Omental fat pad (tissue), 4 donors: ENCODE measurements at places on chromosomes 5 and 9. TPM values are rescaled to one million over a fixed set of nuclear protein-coding genes. Genes with fewer than 3 reads are reported as not detected.

- DNase-seq: no peak
These were observed 17.7 kb upstream of the ANGPTL2 start for GRCh38 chr9:127140181-127140580.

The SLC1A1 gene
- total RNA-seq: 12.3 TPM

The PCDHGC4 gene
- 1.5 TPM for total RNA-seq

The RANBP3L gene
- total RNA-seq: 2.0 TPM

The NEUROG1 gene
- not detected for total RNA-seq

DNA sequence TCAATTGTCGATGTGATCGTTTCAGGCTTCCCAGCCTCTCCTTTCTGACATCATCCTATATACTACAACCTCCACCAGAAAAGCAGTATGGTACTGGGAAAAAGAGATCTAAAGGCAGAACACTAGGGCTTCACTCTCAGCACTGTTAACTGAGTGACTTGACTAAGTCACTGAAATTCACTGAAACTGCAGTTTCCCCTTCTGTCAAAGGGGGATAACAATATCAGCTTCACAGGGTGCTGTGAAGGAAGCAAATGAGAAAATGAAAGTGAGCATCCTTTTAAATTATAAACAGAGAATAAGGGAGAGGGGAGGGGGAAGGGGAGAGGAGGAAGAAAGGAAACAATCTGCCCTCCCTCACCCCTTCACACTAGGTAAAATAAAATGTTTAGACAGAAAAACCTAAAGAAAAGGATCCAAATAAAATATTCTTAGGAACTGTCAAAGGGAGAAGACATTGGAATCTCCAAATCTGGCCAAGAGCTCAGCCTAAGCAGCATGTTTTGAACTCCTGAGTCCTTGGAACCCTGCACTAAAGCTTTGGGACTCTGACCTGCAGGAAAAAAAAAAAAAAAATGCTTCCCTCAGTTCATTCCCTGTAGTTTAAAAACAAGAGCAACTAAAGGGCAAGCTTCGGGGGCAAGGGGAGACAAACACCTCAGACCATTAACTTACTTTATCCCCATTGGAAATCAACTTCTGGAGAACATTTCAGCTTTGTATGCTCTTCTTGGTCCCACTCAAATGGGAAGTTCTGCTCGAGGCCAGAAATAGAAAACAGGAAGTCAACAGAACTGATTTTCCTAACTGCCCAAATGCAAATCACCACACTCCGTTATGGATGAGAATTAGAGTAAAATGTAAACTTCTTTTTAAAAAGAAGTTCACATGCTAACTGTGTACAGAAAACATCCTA is 178.3 kb downstream of the DEPDC1B start:
- no peak for DNase-seq

GRCh38 chr9:98182069-98182820 is 10.2 kb downstream of the CORO2A start:
- DNase-seq: no peak

GRCh38 chr9:135905380-135906258 is 1.7 kb downstream of the CAMSAP1 start:
- no peak for DNase-seq

GRCh38 chr5:31671339-31671741 is 32.4 kb downstream of the PDZD2 start:
- no peak for DNase-seq

The BAAT gene
- total RNA-seq: not detected

GRCh38 chr9:5863092-5863746 is 27.5 kb upstream of the MLANA start:
- DNase-seq: no peak

GRCh38 chr5:14408969-14409586 is 172.5 kb upstream of the OTULINL start:
- no peak for DNase-seq

DNA sequence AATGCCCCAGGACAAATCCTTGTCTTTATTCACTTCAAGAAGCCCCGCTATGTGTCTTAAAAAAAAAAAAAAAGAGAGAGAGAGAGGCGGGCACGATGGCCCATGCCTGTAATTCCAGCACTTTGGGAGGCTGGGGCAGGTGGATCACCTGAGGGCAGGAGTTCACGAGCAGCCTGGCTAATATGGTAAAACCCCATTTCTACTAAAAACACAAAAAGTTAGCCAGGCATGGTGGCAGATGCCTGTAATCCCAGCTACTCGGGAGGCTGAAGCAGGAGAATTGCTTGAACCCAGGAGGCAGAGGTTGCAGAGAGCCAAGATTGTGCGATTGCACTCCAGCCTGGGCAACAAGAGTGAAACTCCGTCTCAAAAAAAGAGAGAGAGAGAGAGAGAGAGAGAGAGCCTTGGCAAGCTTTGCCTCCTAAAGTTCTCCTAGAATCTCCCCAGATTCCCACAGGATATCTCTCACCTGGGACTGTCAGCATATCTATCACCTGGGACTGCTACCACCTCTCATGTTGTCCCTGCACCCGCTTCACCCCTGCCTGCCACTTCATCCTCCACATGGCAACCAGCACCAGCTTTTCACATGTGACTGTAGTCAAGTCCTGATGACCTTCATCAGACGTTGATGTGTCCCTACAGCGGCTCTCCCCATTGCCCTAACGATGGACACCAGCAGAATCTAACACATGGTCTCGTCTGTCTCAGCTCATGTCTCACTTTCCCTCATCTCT is 5.8 kb downstream of the ITK start:
- DNase-seq: no peak

- DNase-seq: no peak
These were observed 1071.9 kb upstream of the ARRDC3 start for GRCh38 chr5:92455011-92455410.

GRCh38 chr9:109792951-109793546 is 13.1 kb downstream of the PALM2AKAP2 start:
- no peak for DNase-seq

The ARL14EPL gene
- total RNA-seq: not detected

The LHX6 gene
- 7.9 TPM for total RNA-seq

DNA sequence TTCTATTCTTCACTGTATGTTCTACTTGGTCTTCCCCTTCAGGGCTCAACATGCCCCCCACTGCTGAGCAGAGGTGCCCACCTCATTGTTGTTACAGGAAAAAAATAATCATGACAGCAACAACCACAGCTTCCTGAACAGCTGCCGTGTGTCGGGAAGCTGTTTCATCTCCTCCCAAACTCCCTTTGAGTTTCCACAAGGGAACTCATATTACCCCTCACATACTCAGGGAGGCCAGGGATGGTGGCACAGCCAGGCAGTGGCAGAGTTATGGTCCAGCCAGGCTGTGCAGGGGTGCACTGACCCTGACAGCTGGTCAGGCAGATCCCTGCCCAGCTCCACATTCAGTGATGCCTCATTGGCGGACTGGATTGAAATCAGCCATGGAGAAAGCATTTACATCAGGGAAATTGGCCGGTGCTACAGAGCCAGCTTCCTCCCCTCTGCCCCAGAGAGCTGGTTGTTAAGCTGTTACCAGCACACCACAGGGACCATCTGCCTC is 37.3 kb downstream of the SARDH start:
- no peak for DNase-seq

GRCh38 chr5:122736086-122736845 is 38.6 kb upstream of the SNX2 start:
- no peak for DNase-seq

DNA sequence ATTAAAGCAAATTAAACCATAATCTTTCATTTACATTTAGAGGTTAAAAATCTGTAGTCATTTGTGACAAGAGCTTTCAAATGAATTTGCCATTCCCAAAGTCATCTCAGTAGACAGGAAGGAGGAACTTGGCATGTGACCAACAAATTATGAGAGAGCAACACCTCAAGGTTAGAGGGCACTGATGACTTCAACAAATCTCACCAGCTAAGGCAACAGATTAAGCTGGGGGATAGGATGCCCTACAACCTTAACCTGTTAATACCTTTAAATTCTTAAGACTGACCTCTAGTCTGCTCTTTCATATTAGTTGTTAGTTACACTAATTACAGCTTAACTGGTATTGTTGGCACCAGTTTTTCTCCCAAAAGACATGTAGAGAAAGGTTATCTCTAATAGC is 18.4 kb downstream of the POU5F2 start:
- DNase-seq: no peak

DNA sequence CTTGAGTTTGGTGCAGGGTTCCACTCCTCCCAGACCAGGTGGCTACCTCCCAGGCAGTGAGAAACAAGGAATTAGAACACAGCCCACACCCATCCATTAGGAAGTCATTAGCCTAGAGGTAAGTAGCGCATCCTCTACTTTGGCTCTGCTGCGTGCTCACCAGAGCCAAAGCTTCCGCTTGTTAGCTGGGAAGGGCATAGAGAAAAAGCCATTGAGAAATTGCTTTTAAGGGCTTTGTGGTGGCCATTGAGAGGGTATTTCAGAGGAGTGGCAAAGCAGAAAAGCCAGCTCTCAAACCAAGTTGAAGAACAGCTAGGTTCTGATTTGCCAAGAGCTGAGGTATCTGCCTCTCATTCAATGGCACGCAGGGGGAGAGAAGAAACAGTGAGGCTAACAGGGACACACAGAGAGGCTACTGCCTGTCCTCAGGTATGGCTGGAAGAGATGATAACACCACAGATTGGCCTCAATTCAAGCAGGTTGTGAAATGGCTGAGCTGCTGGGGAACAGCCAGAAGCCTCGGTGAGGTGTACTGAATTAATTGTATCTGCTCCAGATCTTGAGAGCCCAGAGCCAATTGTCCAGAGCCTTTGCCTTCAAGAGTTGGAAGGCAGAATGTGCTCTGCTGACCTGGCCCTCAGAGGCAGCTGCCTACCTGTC is 119.4 kb downstream of the NTRK2 start:
- DNase-seq: no peak

GRCh38 chr5:35443803-35444595 is 173.7 kb upstream of the SPEF2 start:
- no peak for DNase-seq

The KIF20A gene
- 3.2 TPM for total RNA-seq

The TAS2R1 gene
- total RNA-seq: not detected

- DNase-seq: no peak
These were observed 28.7 kb downstream of the BICD2 start for GRCh38 chr9:92735636-92736562.

DNA sequence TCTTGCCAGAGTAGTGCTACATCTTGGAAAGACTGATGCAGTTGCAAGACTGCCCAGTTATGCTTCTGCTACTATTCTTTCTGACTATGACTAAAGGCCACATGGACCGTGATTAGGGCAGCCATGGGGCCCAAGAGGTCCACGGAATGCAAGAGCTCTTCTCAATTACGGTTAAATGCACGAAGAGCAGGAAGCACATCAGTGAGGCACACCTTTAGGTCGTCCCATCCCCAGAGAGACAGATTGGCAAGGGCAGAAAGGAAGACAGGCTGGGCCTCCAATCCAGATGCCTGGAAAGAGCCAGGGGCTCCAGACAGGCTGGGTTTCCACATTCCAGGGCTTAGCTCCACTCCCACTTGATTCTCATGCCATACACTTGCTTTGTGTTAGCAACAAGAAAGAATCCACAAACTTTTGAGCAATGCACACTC is 132.3 kb upstream of the SLIT3 start:
- no peak for DNase-seq

- no peak for DNase-seq
These were observed 15.4 kb upstream of the IARS1 start for GRCh38 chr9:92308893-92309292.

DNA sequence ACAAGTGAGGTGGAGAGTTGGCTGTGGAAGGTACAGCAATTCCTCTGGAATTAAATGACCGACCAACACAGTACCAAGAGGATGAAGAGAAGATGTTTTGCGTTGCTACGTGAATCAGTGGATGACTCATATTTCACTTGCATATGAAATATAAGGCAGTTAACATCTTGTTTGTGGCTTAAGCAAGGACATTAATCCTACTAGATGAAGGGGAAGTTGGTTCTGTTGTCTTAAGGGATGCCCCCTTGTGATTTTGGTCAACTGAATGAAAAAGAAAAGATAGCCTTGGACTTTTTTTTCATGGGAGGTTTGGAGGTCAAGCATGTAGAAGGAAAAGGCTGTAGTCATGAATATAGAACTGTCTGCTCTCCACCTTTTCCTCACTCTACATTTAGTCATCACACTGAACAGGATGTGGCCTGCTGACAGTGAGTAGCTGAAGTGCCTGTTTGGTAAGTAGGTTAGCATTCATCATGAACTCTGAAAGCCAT is 33.9 kb downstream of the VLDLR start:
- no peak for DNase-seq

The DPP7 gene
- 132 TPM for total RNA-seq

GRCh38 chr5:53095217-53095616 is 14.3 kb downstream of the MOCS2 start:
- no peak for DNase-seq

The SLC45A2 gene
- total RNA-seq: not detected

The PRRT1B gene
- total RNA-seq: not detected

The CDH9 gene
- total RNA-seq: not detected

DNA sequence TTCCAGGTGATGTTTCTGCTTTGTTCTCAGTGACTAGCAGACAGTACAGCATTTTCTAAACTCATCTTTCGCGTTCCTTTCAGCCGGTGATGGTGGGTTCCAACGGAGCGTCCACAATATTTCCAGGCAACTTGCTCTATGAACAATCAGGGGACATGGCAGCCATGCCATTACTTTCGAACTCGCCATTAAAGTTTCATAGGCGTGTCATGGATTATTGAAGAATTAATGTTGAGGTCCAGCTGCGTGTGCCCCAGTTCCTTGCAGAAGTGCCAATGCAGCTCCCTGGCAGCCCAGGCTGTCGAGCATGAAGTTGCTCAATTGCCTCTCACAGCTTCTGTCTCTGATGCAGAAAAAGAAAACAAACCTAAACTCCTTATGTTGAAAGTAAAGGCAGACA is 262.2 kb downstream of the IRX2 start:
- DNase-seq: no peak

DNA sequence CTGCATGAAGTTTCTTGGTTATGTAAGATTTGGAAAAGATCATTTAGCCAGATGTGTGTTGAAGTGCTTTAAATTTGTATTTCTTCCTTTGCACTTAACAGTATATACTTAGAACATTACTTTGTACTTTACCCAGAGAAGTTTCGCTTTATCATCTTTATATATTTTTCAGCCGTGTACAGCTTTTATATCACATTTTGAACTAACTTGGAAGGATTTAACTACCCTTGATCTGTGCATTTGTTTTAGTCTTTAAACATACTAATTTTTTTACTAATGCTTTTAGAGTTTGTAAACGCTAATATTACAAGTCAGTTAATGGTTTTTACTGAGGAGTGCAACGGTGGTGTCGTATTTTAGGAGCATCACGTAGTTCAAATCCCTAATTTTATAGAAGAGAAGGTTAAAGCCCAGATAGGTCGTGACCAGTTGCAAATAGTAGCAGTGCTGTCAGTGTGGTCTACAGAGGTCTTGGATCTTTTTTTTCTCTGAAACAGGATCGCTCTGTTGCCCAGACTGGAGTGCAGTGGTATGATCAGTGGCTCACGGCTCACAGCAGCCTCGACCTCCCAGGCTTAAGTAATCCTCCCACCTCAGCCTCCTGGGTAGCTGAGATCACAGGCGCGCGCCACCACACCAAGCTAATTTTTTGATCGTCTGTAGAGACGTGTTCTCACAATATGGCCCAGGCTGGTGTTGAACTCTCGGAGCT is 2.0 kb downstream of the MATR3 start:
- DNase-seq: no peak

- no peak for DNase-seq
These were observed 176.9 kb upstream of the WWC1 start for GRCh38 chr5:168114444-168115017.
